ENCODE measurements at places on chromosomes 2 and 18.

GRCh38 chr2:130355172-130355577 is 681 bp upstream of the PTPN18 start:
- no peak for DNase-seq

DNA sequence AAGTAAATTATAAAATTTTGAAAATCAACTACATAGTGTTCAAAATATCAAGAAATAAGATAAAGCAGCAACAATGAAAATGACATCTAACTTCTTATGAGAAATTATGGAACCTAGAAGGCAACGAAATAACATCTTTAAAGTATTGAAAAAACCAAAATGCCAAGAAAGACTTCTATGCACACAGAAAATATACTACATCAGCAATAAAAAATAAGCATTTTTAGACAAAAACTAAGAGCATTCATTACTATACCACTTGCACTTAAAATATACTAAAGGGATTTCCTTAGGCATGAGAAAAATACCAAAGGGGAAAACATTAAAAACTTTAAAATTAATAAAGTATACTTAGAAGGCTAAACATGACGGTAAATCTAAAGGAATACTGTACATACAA is 556.3 kb downstream of the NUP35 start:
- DNase-seq = no peak

DNA sequence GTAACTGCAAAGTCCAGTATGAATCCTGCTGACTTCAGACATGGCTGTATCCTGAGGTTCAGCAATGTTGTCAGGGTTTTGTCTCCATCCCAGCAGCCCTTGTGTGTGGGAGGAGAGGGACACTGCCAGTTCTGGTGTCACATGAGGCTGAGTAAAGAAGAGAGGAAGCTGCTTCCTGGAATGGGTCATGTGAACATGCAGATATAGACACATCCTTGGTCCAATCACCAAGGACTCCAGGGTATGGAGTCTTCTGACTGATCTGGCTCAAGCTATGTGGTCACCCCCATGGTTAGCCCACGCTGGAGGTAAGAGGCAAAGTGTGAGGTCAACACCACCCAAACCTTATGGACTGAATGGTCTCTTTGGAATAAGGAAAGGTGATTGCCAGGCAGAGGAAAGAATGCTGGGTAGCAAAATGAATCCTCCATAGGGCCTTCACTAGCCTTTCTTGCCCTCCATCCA is 134.4 kb upstream of the SLC1A4 start:
- no peak for DNase-seq

DNA sequence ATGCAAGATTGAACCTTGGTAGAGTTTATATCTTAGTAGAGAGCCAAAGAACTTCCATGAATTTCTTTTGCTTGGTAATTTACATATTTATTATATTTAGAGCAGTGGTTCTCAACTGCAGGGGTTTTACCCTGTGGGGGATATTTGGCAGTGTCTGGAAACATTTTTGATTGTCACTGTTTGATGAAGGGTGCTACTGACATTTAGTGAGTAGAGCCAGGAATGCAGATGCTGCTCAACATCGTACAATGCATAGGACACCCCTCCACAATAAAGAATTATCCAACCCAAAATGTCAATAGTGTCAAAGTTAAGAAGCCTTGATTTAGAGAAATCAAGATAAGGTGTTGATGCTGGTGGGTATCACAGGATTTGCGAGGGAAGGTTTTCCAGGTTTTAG is 14.7 kb downstream of the AGFG1 start:
- no peak for DNase-seq

- DNase-seq = no peak
These were observed 25.4 kb downstream of the DSG4 start for GRCh38 chr18:31402026-31402373.

GRCh38 chr2:95669441-95669991 is 77.7 kb downstream of the TRIM43 start:
- no peak for DNase-seq

DNA sequence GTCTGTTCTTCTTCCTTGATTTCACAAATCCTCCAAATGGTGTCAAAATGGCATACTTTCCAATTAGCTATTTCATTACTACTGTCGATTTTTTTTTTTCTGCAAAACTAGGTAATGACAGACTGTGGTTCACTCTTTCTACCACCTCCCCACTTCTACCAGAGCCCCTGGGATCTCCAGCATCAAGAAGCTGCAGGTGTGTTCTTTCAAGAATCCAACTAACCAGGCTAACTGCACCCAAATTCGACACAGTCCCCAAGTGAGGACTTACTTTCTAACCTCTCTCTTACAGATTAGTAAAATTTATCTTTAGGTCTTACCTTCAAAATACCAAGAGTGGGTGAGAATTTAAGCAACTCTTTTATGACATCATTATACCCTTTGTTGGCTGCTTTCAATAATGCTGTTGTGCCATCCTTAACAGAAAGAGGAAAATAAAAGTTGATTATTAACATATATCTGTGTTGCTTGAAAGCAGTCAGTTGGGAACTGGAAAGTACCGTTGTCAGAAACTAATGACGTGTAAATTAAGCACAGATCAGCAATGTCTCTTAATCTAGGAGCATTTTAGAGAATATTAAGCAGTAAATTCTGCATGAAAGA is 31.2 kb upstream of the NPC1 start:
- DNase-seq = no peak

DNA sequence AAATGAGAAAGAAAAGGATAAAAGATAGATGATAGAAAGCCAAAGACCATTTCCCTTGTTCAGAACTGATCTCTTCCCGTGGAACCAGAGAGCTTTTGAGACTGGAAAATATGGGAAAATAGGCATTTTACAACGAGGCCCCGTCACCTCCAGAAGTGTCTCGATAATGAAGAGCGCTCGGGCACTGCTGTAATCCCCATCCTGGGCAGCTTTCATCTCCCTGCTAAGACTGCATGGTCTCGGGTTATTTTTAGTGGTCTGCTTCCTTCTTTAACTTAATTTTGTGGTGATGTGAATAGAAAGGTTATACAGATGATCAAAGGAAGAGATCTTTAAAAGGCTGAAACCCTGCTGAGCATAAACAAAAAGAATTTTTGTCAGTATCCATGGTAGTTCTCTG is 176.6 kb downstream of the METTL4 start:
- DNase-seq = no peak

DNA sequence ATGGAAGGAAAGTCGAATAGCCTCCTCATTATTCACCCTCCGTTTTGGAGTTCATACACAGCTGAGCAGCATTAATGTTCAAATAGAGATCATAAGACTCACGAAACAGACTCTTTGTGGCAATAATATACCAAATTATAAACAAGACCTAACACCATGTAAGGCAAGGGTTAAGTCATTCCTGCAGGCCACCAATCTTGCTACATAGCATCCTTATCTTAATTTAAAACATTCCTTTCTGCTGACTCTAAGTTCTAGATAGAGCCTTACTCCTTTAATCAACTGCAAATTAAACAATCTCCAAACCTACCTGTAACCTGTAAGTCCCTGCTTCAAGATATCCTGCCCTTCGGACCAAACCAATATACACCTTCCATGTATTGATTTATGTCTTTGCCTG is 178.0 kb downstream of the PDE11A start:
- DNase-seq = no peak

DNA sequence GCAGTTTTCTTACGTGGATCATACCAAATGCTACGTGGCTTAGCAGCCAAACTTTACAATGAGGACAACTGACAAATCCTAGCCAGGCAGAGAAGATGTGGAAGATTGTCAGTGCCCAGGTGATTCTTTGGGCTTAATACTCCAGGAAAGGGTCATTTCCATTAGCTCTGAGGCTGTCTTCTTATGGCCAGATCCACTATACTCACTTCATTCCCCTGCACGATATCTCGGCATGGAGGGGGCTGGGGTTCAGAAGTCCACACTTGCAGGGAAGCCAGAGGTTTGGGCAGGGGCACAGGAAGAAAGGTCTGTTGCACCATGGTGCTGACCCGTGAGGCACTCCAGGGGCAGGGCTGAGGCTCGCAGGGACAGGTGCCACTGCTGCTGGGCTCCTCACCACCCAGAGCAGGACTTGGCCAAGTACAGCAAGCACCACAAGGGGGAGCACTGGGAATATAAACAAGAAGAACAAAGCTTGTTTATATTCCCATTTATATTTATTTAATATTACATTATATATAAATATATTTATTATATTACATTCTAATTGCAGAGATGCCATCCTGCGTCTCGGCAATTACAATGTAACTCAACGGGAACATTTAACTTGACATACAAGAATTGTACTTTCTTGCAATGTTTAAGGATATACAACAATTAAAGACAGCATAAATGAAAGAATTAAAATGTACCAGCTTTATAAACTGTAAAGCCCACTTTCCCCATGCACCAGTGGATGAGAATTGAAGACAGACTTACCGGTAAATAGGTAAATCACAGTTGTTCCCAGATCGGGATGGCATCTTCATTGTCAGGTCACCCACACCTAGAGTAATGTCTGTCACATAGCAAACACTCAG is 27.2 kb downstream of the CLUL1 start:
- peak; percentile 42 for DNase-seq

GRCh38 chr18:49030138-49030537 is 79.4 kb upstream of the SMAD7 start:
- no peak for DNase-seq

DNA sequence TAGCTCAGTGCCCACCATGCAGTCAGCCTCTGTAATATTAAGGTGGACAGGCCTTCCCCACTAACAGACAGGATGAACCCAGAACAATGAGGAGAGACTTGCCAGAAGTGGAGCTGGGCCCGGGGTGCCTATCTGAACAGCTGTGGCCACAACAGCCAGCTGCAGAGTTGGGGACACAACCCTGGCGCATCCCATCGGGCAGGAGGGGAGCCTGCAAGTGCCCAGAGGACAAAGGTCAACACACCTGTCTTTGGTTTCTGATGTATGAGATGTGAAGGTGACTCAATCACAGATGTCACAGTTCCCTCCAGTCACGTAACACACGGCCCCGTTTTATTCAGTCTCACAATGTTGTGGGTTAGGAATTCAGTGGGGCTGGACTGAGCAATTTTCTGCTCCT is 48.2 kb upstream of the TAF1B start:
- no peak for DNase-seq

DNA sequence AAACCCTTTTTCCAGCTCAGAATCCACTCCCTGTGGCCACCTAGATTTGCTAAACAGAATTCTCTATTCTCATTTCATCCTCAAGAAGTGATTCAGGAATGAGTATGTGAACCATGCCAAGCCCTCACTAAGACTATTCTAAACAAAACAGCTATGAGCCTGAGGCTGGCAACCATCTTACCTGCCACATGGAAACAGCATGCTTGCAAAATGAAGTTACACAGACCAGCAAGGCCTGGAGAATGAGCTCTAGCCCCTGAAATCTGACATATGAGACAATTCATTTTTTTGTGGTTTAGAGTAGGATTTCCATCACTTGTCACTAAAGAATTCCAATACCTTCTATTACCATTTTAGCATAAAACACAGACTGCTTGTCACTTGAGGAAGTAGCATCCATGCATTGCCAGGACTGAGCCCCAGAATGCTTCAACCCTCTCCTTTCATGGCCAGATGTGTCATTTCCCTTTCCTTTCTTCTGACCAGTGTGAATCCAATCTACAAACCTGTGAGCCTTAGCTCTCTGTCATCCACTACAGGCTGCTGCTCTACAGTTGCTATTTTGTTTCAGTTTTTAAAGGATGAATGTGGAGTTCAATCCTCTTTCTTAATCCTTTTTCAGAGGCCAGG is 744.3 kb upstream of the ACVR2A start:
- no peak for DNase-seq

GRCh38 chr2:95352310-95353054 is 50.0 kb upstream of the FAHD2A start:
- DNase-seq = no peak

DNA sequence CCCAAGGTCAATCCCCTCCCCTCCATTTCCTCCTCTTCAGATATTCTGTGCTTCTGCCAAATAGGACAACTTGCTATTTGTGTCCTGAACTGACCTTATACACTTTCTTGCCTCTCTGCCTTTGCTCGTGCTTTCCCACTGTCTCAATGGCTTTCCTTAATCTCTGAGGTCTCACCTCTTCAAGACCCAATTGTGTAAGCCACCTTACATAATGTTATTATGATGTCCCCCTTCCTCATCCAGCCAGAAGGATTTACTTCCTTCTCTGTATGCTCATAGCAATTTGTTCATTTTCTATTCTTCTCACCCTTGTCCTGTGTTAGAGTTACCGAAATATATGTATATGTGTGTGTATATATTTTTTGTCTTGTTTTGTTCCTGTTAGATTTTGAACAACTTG is 26.9 kb upstream of the DARS1 start:
- no peak for DNase-seq

- DNase-seq = no peak
These were observed 18.2 kb downstream of the SLC8A1 start for GRCh38 chr2:40433736-40434135.

DNA sequence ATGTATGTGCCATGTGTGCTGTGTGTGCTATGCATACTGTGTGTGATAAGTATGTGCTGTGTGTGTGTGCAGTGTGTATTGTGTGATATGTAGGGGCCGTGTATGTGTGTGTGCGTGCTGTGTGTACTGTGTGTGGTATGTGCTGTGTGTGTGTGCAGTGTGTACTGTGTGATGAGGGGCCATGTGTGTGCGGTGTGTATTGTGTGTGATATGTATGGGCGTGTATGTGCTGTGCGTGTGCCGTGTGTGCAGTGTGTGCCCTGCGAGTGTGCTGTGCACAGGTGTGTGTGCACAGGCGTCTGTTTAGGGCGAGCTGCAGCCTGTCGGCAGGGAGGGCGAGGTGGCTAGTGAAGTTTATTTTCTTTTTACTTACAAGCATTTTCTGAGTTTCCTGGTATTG is 16.1 kb downstream of the SNORC start:
- no peak for DNase-seq

DNA sequence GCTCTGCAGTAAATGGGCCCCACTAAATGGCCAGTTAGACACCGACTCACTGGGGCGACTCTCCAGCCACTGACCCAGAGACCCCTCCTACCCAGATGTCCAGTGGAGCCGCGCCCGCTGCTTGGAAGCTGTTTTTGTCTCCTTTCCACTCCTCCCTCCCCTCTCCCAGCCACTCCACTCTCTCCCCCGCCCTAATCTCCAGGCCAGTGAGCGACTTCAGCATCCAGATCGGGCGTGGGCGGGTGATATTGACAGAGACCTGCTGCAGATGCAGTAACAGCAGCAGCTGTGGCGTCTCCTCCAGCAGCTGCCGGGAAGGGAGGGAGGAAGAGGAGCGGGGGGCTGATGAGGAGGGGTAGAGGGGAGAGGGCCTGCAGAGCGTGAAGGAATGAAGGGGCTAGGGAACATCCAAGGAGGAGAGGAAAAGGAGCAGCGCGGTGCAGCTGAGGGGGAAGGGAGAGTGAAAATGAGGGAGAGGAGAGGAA is at the start of gene SCN7A:
Gene SCN7A (minus strand): TSS at position 110 of the 485 bp plus-strand sequence. CDS start 16,553 bp downstream, outside the sequence.
- no peak for DNase-seq

- no peak for DNase-seq
These were observed 117.5 kb upstream of the TMEM18 start for GRCh38 chr2:794554-795241.

- DNase-seq = peak; percentile 51
These were observed at the start of gene RFX8 for GRCh38 chr2:101474731-101475384. Gene RFX8, minus strand, starts transcription at chr2:101475112. Its CDS starts 8,264 bp downstream, at chr2:101466848.

- no peak for DNase-seq
These were observed 1021.3 kb upstream of the GYPC start for GRCh38 chr2:125634662-125635061.

Data from stimulated activated naive CD4-positive, alpha-beta T cell treated with Interleukin-2 at 50 U/mL for 16 hours (primary cell).